ENCODE measurements at places on chromosomes 16 and 17.

DNA sequence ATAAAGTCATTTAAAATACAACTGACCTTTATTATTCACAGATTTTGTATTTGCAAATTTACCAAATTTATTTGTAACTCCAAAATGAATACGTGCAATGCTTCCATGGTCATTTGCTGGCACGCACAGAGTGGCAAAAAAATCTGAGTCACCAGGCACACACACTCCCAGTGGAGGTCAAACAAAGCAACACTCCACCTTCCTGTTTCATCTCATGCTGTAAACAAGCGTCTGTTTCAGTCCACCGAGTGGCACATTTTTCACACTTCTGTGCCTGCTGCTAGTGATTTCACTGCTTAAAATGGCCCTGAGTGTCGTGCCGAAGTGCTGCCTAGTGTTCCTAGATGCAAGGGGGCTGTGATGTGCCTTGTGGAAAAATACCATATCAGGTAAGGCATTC is 17.8 kb upstream of the ITGAE start:
- DNase-seq: peak; percentile 44

DNA sequence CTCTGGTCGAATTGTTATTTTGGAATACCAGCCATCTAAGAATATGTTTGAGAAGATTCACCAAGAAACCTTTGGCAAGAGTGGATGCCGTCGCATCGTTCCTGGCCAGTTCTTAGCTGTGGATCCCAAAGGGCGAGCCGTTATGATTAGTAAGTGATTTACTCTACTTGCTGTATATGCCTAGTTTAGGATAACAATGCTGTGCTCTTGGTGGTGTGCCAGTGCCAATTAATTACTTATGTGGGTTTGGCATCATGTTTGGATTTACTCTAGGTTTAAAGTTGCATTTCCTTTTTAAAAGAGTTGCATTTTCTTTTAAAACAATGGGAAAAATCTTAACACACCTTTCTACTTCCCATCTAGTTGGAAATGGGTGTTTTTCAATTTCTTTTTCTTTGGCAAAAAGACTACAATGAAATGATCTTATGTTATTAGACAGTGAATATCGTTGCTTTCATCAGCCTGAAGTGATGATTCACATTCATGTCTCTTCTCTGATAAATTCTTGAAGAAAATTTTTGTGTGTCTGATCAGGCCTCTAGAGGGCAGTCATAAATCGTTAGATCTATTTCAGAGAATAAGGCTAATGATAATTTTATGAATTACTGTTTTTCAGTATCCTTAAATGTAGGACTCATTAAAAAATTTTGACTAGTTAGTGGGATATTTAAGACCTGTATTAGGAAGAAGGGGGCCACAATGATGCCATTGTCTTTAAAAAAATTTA is 5.6 kb downstream of the SF3B3 start:
- DNase-seq: peak; percentile 37

DNA sequence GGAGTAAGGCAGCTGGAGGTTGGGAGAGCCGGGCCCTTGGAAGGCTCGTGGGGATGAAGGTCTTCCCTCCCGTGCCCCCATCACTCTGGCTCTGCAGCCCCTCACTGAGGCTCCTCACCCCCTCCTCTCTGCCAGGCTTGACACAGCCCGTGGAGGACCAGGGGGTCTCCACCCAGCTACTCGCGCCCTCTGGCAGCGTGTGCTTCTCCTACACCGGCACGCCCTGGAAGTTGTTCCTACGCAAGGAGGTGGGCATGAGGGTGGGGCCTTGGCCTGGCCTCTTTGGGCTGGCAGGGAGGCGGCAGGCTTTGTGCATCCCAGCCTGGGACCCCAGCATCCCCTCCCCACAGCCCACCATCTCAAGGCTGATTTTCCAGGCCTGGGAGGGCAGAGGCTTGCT is 15.6 kb upstream of the SMIM5 start:
- no peak for DNase-seq

- no peak for DNase-seq
Measured at GRCh38 chr16:88626646-88627045, 11.7 kb upstream of the IL17C start.

GRCh38 chr17:82709024-82709675 is 7.4 kb upstream of the FN3KRP start:
- DNase-seq: no peak

- no peak for DNase-seq
Measured at GRCh38 chr17:45923511-45924268, 29.3 kb downstream of the MAPT start.

DNA sequence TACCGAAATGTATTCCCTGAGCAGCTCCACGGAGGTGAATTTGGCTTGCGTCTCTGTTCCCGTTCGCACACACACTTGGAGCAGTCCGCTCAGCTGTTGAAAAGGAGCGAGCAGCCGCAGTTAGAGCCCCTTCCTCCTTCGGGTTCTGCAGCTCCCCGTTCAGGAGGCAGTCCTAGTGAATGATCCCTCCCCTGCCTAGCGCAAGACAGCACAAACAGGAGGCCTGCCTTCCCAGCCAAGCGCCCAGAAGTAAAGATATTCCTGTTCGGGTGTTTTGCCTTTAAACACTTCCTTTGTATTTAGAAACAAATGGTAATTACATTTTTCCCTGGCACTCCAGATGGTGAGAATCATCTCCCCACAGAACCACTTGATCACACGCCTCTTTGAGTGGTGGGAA is 64.7 kb downstream of the ABCC12 start:
- DNase-seq: no peak

- DNase-seq: peak; percentile 37
Measured at GRCh38 chr16:23807028-23807427, 28.8 kb upstream of the PRKCB start.

DNA sequence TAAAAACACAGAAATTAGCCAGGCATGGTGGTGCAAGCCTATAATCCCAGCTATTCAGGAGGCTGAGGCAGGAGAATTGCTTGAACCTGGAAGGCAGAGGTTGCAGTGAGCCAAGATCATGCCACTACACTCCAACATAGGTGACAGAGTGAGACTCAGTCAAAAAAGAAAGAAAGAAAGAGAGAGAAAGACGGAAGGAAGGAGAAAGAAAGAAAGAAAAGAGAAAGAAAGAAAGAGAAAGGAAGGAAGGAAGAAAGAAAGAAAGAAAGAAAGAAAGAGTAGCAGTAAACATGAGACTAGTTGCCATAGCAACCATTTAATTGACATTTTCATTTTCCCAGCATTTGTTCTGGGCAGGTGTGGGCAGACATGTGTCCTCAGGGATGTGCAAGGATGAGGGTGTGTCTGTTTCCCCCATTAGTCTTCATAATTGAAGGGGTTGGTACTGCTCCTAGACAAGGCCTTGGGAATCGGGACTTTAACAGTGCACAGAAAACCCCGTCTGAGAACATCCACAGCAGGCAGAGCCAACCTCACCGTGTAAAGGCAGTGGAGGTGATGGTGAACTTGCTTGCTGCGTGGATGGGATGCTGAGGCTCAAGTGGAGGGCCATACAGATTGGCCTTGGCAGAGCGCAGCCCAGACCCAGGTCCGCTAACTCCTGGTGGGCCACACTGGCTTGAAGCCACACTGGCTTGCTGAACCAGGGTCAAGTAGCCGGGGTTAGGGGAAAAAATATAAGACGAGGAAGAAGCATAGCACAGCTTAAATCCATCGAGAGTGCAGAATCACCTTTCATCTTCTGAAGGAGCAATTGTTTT is 35.2 kb upstream of the KIFC3 start:
- DNase-seq: no peak

DNA sequence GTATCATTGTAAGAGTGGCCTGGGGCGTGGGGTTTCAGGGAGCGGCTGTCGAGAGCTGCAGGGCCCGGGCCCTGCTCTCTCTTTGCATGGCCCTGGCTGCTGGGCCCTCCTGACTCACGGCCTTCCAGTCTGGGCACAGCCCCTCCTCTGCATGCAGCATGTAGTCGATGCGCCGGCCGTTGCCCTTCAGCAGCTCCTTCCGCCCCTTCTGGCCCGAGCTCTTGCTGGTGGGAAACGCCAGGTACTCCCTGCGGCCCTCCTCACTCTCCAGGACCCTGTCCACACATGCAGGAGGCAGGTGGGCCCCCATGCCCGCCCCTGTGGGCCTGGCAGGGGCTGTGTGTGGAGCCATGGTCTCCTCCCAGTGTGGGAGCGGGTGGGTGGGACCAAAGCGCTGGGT is 50.7 kb downstream of the PRMT7 start:
- no peak for DNase-seq

- DNase-seq: no peak
Measured at GRCh38 chr17:67059372-67059771, 15.0 kb downstream of the CACNG1 start.

GRCh38 chr17:19248928-19249574 is 11.9 kb downstream of the EPN2 start:
- DNase-seq: no peak

GRCh38 chr16:27156579-27156978 is 46.7 kb upstream of the KDM8 start:
- DNase-seq: no peak

- DNase-seq: no peak
Measured at GRCh38 chr16:70610273-70611223, 35.8 kb upstream of the IL34 start.

DNA sequence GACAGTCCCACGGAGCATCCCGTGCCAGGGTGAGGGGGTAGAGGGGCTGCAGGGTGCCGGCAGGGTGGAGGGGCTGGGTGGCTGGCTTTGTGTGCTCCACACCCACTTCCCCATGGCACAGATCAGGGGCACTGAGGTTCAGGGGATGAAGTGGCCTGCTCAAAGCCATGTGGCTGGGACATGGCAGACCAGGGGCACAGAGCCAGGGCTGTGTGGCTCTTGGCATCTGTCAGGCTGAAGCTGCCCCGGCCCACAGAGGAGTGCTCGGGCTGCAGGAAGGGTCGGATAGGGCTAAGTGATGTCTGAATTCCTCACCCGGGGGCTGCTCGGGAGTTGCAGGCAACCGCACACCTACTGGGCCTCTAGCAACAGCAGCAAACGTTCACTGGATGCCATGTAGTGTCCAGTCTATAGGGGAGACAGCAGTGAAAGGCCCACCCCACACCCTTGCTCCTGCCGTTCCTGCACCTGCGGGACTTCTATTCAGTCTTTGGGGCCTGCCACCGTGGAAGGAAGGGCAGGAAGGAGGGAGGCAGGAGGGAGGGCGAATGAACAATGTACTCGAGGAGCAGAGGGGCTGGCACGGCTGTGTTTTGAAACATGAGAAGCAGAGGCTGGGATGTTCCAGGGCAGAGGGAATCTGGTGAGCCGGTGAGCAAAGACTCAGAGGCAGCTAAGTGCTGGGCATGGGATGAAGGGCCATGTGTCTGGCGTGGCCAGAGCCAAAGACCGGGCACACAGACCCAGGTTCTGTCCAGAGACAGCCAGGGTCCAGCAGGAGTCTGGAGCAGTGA is 15.1 kb downstream of the SLC5A10 start:
- no peak for DNase-seq

GRCh38 chr16:9934723-9935508 is 247.3 kb downstream of the GRIN2A start:
- no peak for DNase-seq

DNA sequence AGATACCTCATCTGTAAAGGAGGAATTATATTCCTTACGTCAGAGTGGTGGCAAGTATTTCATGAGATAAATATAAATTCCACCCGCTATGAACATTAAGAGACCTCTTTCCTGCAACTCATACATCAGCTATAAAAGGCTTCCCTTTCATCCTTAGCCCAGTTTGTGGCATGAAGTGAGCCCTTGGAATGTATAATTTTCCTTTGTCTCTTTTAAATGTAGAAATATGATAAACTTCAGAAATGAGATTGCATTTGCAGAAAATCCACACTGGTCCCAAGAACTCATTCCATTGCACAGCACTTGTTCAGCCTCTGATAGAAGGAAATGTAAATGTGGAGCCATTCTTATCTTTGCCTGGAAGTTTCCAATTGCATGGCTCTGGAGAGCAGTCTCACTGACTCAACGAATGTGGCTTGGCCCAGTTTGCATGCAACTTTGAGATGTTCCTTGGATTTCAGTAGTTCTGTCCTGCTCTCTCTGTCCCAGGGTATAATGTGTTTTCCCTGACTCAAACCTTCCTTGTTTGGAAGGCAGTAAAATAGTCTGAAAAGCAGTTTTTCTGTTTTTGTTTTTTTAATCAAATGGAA is 746.4 kb downstream of the CDH11 start:
- no peak for DNase-seq

- DNase-seq: no peak
Measured at GRCh38 chr16:60199150-60199549, 1465.0 kb upstream of the GOT2 start.

GRCh38 chr17:45787044-45787443 is 2.9 kb downstream of the CRHR1 start:
- no peak for DNase-seq

DNA sequence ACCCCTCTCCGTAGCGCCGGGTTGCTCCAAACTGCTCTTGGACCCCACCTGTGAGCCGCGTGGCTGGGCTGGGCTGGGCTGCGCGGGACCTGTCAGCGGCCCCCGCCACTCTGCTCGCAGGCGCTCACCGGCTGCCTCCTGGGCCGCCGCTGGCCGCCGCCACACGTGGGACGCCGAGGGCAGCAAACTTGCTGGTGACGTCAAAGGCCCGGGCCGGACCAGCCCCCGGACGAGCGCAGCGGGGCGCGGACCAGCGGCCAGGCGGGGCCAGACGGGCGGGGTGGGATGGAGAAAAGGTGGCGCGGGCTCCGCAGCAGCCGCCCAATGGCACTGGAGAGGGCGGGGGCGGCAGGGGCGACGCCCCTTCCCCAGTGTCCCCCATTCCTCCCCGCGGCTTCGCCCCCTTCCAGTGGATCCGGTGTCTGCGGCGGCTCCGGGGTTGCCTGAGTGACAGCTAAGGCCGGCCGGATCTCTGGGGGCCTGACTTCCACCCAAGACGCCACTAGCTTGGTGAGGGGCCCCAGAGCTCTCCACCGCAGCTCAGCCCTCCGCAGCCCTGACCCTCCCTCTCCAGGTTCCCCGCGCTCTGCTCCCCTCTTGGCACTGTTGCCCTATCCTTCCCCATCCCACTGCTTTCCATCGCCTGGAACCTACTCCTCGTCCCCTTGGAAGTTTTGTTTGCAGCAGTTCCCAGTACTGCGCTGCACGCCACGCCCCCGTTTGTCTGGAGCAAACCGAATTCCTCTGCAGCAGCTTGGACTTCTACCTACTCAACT is at the start of gene HS3ST3A1:
Gene HS3ST3A1, minus strand, starts transcription at position 154 of the 776 bp plus-strand sequence. CDS start 800 bp downstream, outside the sequence.
- no peak for DNase-seq
